ENCODE measurements at places on chromosomes 16 and 17. TPM values are rescaled to one million over a fixed set of nuclear protein-coding genes. Genes with fewer than 3 reads are reported as not detected.

The SPAG5 gene
- 22.2 TPM for total RNA-seq

The CCDC200 gene
- total RNA-seq: not detected

The ALOX12B gene
- total RNA-seq: not detected

The CMTM2 gene
- not detected for total RNA-seq

The STX1B gene
- 0.26 TPM for total RNA-seq

GRCh38 chr16:52929478-52930400 is 123.0 kb downstream of the CHD9NB start:
- DNase-seq: no peak

DNA sequence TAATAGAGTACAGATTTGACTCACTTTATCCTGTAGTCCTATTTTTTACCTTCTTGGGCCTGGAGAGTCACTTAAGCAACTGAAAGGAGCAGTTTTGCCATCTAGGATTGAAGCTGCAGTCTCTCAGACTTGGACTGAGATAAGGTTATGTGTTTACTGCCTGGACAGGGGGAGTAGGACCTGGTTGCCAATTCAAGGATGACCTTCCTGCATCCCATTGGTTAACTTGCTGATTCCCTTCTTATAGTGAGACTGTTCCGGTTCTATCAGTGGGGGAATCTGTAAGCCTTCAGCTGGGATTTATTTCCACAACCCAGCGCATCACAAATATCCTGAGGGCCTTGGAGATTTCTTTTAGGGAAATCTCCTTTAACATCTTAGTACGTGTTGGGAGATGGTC is 2.9 kb downstream of the UBN1 start:
- DNase-seq: no peak

DNA sequence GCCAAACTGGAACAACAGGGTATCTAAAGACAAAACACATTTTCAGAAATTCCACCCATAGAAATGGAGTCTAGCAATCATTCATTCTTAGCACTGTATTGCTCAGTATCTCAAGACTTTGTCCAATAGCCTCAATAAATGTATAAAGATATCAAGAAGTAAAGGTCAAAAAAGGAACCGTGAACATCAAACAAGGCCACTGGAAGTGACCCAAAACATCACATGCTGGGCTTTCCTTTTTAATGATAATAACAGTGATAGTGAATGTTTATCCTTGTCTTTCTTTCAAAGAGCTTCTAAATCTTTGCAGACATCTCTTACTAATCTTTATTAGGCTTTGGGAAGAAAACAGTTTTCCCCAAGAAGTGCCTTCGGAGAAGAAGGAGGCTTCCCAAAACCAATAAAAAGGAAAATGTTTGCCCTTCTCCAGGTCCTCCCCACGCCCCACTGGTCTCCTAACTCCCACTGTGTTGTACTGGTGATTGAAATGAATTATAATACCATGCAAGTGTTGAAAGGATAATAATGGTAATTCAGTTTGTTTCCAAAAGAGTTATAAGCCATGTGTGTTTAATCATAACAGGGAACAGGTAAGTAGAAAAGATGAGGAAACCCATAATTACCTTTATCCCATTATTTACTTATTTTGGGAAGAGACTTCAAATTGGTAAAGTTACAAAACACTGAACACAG is 18.6 kb downstream of the RNF43 start:
- no peak for DNase-seq

DNA sequence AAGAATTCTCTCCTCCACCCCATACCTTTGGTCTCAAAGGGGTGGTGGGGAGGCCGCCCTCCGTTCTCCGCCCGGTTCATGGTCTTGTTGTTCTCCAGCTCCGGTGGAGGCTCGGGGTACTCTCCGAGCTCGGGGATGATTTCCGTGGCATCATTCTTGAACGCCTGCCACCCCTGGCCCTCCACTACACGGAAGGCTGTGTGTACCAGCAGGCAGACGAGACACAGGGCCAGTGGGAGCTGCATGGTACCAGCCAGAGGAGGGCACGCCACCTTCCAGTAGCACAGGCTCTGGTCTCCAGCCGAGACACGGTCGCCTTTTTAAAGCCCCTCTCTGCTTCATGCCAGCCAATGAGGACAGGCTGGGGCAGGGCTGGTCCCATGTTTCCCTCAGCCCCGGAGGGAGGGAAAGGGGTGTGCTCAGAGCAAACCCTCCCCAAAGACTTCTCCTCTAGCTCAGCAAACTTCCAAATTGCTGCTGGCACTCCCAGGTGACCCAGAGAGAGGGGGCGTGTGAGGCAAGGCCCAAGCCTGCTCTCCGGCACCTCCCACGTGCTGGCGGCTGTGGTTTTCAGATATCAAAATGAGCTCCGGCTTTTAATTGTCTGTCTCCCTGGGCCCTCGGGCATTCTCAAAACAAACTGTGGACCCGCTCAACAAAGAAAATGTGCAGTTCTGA is at the start of gene SOST:
Gene SOST, minus strand, starts transcription at position 295 of the 678 bp plus-strand sequence. Its CDS starts 50 bp downstream, at position 245.
- no peak for DNase-seq

DNA sequence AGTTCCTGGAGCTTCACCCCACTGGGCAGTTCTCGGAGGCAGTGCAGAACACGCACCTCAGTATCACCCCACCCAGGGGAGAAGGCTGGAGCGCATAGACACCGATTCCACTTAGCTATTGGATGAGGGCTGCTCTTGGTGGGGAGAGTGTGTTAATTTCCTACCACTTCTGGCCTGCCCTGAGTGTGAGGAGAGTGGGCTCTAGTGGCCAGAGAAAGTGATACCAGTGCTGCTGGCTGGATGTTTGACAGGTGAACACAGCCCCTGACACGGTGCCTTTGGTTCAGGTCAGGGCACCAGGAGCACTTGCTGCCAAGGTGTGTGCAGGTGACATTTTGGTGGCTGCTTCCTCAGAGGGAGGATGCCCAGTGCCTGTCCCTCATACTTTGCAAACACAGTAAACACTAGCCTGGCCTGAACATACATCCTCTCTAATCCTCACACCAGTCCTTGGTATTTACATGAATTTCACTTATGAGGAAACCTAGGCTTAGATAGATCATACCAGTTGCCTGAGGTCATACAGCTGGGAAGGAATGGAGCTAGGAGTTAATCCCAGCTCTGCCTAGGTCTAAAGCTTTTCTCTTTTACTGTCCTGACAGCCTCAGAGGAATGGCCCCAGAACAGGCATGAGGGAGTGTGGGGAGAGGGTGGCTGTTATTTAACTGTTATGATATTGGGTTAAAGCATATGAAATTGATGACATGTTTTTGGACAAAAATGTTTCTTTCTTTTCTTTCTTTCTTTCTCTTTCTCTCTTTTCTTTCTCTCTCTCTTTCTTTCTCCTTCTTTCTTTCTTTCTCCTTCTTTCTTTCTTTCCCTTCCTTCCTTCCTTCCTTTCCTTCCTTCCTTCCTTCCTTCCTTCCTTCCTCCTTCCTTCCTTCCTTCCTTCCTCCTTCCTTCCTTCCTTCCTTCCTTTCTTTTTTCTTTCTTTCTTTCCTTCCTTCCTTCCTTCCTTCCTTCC is 21.0 kb upstream of the ITGAX start:
- peak; percentile 24 for DNase-seq

DNA sequence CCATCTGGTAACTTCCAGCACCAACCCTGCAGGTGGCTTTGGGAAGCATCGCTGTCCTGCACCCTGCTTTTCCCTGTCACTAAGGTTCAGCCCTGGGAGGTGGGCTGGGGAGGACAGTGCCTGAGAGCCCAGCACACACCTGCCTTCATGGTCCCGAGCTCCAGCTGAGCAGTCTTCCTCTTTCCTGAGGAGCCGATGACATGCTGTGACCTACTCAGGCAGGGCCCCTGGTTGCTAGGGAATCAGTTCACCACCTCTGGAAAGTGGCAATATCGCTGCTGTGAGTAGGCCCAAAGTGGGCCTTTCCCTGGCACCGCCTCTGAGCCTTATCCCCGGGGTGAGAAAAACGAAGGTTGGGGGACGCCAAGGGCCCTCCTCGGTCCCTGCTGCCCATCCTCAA is 17.9 kb downstream of the ST3GAL2 start:
- no peak for DNase-seq

- no peak for DNase-seq
Observed at GRCh38 chr16:51682905-51683304, 531.8 kb upstream of the SALL1 start.

GRCh38 chr16:66116163-66117002 is 250.1 kb upstream of the CDH5 start:
- DNase-seq: no peak

GRCh38 chr17:50558091-50558490 is 2.4 kb upstream of the CACNA1G start:
- no peak for DNase-seq

DNA sequence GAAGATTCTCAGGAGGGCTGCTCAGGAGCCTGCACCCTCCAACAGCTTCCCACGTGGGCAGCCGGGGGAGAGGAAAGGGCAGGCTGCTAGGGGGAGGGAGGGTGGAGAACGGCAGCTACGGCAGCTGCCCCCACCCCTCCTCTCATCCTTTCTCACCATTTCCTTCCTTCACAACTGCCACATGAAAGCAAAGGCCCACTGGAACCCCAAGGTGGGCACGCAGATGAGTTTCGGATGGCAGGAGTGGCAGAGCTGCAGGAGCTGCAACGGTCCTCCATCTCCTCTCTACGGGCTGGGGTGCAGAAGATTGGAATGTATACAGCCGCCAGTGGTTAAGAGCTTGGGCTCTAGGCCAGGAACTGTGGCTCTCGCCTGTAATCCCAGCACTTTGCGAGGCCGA is 77.7 kb downstream of the GAS7 start:
- DNase-seq: no peak

DNA sequence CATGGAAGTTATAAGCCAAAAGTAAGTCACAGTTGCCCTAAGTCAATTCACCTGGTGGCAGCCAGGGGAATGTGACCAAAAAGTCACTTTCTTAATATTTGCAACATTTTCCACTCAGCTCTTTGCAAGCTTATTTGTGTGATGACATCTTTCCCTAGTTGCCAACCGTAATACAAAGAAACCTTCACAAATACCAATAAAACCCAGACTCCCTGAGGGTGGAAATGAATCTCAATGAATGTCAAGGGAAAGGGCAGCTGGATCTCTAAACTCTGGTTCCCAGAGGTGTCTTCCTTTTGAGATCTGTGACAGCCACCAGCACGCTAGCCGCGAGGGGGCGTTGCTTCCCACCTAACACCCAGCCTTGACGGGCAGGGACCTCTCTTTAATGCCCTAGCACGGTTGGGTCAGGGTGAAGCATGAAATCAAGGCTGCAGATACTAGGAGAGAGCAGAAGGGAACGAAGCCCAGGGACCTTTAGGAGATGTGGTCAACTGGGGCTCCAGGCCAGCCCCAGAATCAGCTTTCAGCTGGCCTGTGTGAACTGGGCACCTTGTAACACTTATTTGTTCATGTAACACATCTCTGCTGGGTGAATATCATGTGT is 82.2 kb downstream of the CMC2 start:
- DNase-seq: peak; percentile 69

DNA sequence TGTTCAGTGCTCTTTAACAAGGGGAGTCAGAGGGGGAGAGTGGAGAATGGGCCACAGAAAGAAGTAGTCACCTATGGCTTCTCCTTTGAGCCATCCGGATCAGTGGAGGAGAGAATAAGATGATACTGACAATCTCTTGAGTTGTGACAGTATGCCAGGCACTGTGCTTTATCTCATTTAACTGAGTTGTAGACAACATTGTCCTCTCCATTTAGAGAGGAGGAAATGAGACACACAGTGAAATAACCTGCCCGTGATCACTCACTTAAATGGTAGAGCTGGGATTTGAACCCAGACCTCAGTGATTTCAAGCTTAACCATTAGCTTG is 17.8 kb upstream of the EEF2K start:
- DNase-seq: no peak

- no peak for DNase-seq
Observed at GRCh38 chr17:57343717-57344116, 87.4 kb downstream of the MSI2 start.

DNA sequence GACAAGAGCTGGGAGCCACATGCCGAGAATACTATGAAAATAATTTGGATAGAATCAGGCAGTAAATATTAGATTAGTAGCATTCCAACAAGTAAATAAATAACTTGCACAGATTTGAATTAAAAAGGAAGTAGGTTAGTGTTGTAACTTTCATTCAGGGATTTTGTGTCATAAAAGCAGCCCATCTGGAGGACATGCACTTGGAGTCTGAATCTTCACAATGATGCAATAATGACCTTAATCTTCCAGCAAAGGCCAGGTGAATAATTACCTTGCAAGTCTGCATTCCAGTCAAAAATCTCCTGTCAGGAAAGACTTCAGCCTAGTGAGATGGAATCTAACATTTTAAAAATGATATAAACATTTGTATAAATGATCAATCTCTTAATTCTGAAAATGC is 518.1 kb downstream of the KCNJ2 start:
- no peak for DNase-seq

GRCh38 chr17:17740615-17741348 is 59.5 kb downstream of the RAI1 start:
- DNase-seq: no peak

GRCh38 chr16:27202923-27203506 is 311 bp upstream of the KDM8 start:
- DNase-seq: no peak

Measured in dermis microvascular lymphatic vessel endothelial cell (primary cell).